ENCODE measurements at places on chromosomes 12 and 14. TPM values are rescaled to one million over a fixed set of nuclear protein-coding genes. Genes with fewer than 3 reads are reported as not detected.

The SIRT4 gene
- total RNA-seq: 1.8 TPM

The IKBIP gene
- 21.2 TPM for total RNA-seq

DNA sequence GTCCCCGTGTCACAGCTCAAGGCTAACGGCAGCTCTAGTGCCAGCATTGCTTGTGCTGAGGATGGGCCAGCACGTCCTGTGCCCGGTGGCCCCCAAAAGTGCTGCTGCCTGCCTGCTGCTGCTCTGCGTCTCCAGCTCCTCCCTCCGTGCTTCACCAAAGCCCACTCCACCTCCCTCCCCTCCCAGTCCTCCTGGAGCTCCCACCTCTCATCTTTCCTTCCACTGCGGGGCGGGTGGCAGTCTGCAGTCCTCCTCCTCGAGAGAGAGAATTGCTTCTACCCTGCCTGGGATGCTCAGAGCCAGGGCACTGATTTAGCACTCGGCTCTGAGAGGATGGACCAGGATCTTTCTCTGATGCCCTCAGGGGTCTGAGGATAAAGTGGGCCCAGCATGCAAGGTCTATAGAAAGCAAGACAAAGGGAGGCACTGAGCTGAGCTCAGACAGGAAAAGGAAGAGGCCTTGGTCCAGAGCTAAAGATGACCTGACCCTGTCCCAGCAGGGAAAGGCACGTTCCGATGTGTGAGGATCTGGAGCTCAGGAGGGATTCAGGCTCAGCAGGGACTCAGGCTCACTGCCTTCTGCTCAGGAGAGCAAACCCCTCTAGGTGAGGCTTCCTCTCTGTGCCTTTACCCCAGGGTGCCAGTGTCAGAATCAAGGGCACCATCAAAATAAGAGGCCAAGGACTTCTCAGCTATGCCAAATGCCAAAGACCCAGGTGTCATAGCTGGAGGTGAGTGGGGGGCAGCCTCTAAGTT lies 113.1 kb upstream of the FKBP4 start:
- DNase-seq: no peak

GRCh38 chr12:106342397-106343213 lies 14.9 kb upstream of the POLR3B start:
- DNase-seq: peak; percentile 25

DNA sequence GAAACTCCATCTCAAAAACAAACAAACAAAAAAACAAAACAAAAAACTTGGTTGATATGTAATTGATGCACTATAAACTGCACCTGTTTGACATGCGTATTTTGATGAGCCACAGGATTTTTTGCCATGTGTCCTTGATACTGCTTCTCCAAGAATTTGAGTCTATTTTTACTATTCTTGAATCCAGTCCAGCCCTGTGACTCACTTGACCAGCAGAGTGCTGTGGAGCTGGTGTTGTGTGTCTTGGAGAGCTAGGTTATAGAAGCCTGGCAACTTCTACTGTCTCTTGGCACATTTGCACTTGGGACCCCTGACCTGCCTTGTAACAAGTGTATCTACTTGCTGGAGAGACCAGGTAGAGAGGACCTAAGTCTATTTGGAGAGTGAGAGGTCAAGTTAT lies 52.0 kb downstream of the KLRG1 start:
- no peak for DNase-seq

DNA sequence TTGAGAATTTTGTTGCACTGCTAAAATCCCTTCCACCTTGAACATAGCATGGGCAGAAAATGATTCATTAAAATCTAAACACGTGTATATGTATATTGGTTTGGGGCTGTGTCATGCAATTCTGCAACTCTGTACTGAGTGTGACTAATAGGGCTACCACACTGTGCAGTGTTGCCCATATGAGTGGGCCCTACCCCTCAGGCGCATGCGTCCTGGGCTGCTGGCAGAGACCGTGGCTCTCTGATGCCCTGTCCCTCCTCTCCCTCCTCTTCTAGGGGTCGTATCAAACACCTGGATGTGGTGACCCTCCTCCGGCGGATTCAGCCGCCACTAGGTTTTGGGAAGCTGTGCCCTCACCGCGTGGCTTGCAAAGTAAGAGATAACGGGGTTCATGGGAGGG lies 128.4 kb upstream of the FKBP4 start:
- no peak for DNase-seq

GRCh38 chr12:96094201-96094600 lies 58.8 kb upstream of the LTA4H start:
- DNase-seq: peak; percentile 95

GRCh38 chr12:31474751-31475150 lies 116.2 kb downstream of the DENND5B start:
- no peak for DNase-seq

GRCh38 chr12:863285-863684 lies 86.2 kb downstream of the RAD52 start:
- no peak for DNase-seq

- no peak for DNase-seq
These were observed 95.1 kb upstream of the RFX4 start for GRCh38 chr12:106487664-106488063.

- DNase-seq: no peak
These were observed 35.5 kb downstream of the CCDC60 start for GRCh38 chr12:119369907-119370546.
